Stimulated activated CD4-positive, alpha-beta T cell treated with anti-CD3 and anti-CD28 coated beads, TNF-alpha, amount 100 ng/mL, for 48 hours (primary cell): ENCODE measurements at places on chromosomes 1 and 21.

- no peak for DNase-seq
Measured at GRCh38 chr1:156644640-156645039, 2.7 kb downstream of the BCAN start.

DNA sequence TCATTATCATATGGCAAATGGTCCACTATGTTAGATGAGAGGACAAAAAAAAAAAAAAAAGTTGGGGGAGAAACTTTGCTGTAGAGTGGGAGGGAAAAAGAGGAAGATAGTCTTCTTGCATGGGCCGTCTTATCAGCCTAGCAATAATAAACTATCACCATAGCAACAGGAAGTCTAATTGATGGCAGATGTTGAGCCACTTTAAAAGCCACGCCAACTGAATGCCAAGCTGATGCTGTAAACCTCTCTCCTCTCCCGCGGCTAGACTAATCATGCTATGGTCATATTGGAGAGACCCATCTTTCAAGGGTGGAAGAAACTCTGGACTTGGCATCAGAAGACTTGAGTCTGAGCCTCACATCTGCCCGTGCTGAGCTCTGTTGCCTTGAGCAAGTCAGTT, 122.2 kb upstream of the HOOK1 start:
- no peak for DNase-seq

DNA sequence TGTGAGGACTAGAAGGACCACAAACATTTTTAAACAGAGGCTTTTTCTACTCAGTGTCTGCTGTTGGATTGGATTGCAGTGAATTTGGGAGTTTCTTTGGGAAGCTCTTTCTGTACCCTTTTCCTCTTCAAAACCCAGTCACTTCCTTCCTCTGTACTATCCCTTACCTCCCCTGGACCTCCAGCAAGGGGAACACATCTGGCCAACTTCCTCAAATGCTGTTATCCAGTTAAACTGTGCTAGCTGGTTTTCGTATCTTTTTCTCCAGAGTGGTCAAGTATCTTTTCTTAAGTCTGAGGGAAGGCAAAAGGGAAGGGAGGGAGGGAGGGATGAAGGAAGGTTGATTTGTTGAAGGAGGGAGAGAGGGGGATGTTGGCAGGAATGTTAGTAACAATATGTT, 99.2 kb upstream of the TNR start:
- DNase-seq: no peak

GRCh38 chr1:88056881-88057280, 627.2 kb upstream of the PKN2 start:
- no peak for DNase-seq

DNA sequence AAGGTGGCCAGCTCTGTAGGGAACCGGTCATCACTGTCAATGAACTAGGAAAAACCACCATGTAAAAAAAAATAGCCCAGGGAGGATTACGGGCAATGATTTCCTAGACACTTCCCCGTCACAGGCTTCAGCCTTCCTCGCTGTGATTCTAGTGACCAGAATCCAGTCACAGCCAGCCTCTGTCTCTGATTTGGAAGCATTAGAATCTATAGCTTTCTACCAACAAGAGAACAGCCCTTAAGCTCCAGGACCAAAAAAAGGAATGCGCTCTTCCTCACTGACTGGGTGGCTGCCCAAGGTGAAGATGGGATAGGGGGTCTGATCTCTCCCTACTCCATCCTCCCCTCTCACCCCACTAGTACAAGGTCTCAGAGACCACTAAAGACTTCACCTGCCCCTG, 67.2 kb downstream of the TEX35 start:
- DNase-seq: no peak

DNA sequence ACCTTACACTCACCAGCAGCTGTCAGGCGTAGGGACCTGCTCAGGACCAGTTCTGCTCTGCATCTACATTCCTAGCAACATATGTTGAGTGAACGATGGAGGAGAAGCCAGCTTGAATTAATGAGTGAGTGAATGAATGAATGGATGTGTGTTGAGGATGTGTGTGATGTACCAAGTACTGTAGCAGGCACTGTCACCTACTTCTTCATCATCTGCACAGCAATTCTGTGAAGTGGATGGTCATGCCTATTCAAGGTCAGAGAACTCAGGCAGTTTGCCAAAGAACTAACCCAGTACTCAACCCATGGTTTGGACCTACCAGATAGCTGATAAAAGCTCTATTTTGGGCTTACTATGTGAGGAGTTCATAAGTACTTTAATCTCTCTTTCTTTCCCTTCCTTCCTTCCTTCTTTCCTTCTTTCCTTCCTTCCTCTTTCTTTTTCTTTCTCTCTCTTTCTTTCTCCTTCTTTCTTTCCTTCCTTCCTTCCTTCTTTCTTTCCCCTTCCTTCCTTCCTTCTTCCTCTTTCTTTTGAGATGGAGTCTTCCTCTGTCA, 56.9 kb downstream of the ATP1A1 start:
- DNase-seq: no peak

- no peak for DNase-seq
Measured at GRCh38 chr1:103937763-103938357, 188.2 kb downstream of the AMY1C start.

DNA sequence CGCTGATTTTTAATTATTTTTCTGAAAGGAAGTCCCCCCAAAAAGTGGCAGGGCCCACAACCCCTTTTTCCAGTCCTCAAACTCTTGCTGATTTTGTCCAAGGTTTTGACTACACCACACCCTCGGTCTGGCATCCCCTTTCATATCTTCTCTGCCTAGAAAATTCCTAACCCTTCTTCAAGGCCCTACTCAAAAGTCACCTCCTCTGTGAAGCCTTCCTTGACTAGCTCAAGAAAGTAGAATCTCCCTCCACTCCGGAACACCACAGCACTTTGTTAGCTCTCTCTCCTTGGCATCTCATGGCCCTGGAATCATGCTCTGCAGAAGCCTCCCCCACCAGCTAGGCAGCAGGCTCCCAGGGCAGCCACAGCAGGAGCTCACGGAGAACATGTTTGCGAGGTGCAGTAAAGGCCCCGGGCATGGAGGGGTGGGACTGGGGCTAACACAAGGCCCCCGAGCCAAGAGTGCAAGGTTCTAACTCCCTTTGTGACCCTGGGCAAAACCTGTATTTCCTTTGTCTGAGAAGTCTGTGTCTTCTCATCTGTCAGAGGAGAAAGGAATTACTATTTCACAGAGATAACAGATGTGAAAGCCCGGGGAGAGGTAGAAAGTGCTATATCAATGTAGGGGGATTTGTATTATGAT, 17.7 kb upstream of the S100A7 start:
- no peak for DNase-seq

- DNase-seq: no peak
Measured at GRCh38 chr21:44370027-44370735, 16.8 kb downstream of the TRPM2 start.

DNA sequence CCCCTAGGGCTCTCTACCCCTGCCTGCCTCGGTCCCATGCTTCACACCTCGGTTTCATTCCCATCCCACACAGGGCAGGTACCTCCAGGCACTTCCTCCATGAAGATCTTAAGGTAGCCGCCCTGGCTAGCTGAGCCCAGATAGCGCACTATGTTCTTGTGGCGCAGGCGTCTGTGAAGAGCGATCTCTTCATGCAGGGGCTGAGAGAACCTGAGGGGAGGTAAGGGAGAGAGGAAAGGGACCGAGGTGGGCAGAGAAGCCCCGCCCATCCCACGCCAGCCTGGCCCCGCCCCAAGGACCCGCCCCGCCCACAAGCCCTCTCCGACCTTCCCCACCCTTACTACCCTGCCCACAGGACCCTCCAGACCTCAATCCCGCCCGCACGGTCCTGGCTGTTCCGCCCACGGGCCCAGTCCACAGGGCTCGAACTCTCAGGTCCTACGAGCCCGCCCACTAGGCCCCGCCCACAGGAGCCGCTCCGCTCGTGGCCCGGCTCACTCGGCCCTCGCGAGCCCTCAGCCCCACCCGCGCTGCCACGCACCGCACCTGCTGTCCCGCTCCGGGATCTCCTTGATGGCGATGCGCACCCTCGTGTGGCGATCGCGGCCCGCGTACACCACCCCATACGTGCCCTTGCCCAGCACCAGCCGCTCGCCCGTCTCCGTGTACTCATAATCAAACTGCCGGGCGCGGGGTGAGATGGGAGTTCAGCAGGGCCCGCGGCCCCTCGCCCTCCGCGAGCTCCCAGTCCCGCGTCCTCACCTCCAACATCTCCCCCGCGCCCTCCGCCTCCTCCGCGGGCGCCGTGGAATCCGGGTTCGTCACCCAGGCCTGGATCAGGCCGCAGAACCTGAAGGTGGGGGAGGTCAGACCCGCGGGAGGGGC, 6.4 kb downstream of the MAP3K6 start:
- DNase-seq: no peak

- no peak for DNase-seq
Measured at GRCh38 chr1:198635964-198636363, 2.9 kb upstream of the PTPRC start.

GRCh38 chr1:7430047-7430608, 341.0 kb upstream of the VAMP3 start:
- DNase-seq: no peak

GRCh38 chr21:38769191-38769780, 36.4 kb upstream of the ETS2 start:
- no peak for DNase-seq

DNA sequence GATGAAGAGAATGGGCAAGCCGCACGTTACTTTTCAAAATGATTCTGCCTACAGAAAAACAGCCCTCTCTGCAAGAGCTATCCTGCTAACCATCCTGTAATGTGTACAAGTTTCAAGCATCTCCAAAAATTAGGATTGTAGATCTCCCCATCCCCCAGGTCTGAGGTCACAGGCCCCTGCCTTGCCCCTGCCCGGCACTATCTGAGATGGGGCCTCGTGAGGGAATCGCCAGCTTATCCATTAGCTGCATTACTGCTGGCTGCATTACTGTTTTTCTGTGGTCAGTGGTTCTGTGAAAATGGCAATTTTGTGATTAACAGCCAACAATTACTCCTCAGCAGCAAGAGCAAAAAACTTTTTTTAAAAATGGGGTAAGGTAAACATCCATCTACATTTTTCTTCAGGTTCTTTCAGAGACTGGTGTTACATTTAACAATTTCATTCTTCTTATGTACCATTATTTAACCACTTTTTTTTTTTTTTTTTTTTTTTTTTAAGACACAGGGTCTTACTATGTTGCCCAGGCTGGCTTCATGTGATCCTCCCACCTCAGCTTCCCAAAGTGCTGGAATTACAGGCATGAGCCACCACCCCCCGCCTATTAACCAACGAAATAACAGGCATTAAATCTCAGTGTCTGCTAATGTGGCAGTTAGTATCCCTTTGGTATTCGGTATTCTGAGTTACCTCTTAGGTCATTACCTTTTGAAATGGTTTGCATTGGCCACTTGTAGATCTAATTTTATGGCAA, 83.8 kb downstream of the MRPL37 start:
- DNase-seq: no peak

- DNase-seq: no peak
Measured at GRCh38 chr21:43639470-43640353, 19.6 kb downstream of the HSF2BP start.

DNA sequence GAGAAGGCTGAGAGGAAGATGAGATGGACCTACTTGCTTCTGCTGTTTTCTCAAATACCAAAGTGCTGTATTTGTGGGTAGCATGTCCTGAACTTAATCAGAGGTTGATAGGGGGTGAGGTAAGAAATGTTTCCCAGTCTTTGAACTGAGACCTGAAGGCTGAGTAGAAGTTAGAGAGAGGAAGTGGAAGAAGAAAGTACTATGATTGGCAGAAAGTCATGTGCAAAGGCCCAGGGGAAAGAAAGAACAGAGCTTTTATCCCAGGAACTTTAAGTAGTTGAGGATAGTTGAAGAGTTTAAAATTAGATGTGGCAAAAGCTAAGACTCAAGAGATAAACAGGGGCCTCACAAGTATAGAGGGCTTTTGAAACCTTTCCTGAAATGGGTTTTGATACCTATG, 15.5 kb upstream of the LIN9 start:
- no peak for DNase-seq

GRCh38 chr1:161484613-161485012, 20.6 kb upstream of the FCGR2A start:
- DNase-seq: no peak

DNA sequence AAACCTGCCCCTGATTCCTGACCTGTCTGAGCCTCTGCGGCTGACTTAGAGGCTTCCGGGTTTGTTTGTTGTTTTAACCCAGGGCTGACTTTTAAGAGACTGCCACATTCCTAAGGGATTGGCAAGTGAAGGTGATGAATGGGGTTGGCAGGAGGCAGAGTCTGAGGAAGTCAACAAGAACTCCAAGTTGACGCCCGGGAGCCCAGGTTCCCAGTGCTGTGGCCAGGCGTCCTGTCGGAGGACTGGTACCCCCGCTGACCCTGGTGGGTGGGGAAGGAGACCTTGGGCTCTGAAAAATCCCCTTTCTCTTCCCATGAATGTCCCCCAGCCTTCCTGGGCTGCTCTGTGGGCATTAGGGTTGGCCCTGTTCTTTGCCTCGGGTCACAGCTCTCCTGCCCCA, 19.7 kb upstream of the EPS8L3 start:
- no peak for DNase-seq

DNA sequence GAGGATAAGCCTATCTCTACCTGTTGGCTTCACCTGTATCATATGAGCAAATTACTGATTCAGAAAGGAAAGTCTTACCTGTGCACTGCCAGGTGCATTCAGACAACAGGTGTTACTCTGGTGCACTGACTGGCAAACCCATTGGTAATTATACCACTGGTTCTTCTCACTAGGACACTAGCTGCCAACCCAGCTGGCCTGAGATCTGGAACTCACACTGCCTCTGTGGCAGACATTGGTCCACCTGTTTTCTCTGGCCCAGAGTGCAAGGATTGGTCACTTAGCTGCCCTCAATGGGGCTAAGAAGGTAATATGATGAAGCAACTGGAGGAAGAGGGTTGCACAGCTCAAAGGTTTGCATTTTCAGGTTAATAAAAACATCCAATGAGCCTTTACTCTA, 140.2 kb upstream of the DNAH14 start:
- no peak for DNase-seq

DNA sequence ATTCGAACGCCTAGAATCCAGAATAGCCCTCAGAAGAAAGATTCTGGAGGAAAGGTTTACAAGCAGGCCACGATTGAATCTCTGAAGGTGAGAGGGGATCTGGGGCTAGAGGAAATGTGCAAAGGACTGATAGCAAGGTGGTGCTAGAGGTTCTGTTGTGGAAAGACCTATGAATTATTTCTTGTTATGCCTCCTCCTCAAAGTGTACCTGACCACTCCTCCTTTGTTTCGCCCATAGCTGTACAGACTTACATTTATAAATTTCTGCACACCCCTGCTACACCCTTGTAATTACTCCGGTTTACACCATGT, 986 bp downstream of the TCEANC2 start:
- no peak for DNase-seq

DNA sequence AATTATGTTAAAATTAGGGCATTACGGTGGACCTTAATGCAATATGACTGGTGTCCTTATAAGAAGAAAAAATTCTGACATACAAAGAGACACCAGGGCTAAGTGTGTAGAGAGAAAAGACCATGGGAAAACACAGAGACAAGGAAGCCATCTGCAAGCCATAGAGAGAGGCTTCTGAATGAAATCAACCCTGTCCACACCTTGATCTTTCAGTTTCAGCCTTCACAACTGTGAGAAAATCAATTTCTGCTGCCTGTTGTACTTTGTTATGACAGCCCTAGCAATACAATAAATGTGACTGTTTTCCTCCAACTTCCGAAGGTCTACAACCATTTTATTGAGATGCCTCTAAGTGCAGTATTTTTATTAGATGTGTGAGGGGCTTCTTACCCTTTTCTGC, 1407.2 kb downstream of the MRPL39 start:
- no peak for DNase-seq

GRCh38 chr1:81053826-81054225, 746.9 kb upstream of the ADGRL2 start:
- no peak for DNase-seq
